DND-41 (cell line): ENCODE measurements at places on chromosomes 7 and 10.

DNA sequence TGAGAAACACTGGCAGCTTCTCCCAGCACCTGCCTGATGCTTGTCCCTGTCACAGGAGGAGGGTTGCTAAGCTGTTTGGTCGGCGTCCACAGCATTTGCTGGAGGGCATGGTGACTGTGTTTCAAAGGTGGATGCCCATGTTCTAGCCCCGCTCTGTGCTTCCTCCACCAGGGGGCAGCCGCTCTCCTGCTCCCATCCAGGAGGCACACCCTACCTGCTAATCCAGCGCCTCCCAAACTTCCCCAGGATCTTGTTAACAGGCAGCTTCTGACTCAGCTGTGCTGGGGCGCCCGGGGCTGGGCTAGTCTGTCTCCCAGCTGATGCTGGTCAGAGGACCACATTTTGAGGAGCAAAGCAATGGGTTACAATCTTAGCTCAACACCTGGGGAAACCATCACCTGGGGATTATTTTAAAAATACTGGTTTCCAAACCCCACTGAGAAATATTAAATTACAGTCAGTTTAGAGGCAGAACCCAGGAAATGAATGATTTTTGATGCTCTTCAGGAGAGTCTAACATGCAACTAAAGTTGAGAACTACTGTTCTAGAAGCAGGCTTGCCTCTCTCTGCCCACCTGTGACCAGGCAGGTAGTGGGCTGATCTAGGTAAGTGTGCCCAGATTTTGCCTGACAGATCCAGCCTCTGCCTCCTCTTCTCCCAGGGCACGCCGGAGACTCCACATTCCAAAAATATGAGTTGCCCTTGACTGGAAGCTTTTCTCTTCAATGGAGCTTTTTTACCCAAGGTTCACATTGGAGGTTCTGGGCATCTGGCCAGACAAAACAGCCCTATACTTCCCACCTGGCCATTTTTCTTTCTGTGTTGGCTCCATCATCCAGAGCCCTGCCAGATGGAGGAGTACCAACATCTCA, 92.7 kb upstream of the GPR26 start:
- DNase-seq = peak; percentile 51

DNA sequence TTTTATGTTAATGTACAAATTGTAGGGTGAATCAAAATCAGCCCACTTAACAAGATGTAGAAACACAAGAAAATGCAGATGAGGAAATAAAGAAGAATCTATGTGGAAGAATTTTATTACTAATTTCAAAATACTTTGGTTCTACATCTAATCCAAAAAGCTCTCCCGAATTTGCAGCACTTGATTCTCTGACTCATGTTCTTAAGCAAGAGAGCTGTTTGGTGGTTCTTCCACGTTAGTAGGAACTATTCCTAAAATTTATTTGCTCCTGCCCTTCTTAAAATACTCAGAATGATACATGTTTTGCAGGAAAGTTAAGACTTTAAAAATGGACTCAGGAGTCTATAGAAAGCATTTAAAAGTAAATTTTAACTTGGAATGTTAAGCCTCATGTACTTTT, 91.8 kb downstream of the ZMYND11 start:
- DNase-seq = no peak

- no peak for DNase-seq
Observed at GRCh38 chr10:110601581-110601980, 34.1 kb downstream of the SMC3 start.

- DNase-seq = no peak
Observed at GRCh38 chr10:29539412-29539811, 95.4 kb downstream of the SVIL start.

- DNase-seq = no peak
Observed at GRCh38 chr10:21445163-21445562, 80.3 kb downstream of the SKIDA1 start.

DNA sequence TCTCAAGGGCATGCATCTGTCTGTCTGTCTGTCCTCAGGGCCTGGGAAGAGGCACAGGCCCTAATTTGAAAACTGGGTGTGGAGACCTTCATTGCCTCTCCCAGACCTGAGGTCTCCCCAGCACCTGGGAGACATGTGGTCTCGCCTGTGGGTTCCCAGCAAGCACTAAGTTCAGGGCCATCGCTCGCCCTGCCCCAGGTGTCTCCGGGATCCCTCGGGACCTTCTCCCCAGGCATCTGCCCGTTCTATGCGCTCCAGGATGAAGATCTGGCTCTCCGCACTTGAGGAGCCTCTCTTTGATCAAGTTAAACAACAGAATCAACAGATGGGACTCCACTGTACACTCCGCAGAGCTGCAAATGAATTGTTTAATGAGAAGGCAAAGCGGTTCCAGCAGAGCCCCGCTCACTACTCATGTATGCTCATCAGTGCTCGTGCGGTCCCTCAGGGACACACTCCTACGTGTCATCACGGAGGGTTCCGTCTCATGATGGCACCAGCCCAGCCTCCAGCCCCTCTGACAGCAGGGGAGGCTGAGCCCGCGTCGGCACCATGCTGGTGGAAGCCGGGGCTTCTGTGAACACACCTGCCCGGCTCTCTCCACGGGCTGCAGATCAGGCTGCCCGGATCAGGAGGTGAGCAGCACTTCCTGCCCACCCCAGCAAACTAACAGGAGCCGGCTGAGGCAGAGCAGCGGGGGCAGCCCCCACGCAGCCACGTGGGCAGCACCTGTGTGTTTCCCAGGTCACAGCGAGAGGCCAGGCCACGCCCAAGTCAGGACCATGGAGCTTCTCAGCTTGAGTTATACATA, 132.8 kb downstream of the TCERG1L start:
- DNase-seq = no peak

- no peak for DNase-seq
Observed at GRCh38 chr7:100434297-100435144, 1.8 kb downstream of the PPP1R35 start.

DNA sequence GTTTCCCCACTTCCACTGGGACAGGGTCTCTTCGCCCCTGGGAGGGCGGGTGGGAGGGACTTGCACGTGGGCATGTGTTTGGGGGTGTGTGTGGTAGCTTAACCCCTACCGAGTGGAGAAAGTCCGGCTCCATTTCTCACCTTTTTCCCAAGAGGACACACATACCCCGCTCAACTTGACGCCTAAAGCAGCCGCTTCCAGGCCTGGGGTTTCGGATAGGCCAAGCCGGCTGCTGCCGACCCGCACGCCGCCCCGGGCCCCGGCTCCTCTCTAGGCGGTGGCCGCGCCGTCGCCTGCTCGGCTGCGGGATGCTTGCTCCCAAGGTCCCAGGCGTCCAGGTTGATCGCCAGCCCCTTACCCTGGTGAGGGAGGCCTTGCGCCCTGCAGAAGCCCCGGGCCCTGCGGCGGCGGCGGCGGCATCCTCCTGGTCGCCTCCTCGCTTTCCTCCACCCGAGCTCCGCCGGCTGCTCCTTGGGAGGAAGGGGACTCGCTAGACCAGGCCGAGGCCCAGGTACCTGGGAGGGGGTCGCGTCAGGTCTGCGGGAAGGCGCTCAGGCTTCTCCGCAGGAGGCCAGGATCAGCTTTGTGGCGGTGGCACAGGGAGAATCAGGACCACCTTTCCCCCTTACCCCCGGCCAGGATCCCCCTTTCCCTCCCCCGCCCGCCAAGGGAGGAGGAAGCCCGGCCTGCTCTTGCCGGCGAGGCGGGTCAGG, 3.2 kb upstream of the GATA3 start:
- DNase-seq = no peak

- no peak for DNase-seq
Observed at GRCh38 chr10:35758076-35758475, 116.0 kb upstream of the FZD8 start.

DNA sequence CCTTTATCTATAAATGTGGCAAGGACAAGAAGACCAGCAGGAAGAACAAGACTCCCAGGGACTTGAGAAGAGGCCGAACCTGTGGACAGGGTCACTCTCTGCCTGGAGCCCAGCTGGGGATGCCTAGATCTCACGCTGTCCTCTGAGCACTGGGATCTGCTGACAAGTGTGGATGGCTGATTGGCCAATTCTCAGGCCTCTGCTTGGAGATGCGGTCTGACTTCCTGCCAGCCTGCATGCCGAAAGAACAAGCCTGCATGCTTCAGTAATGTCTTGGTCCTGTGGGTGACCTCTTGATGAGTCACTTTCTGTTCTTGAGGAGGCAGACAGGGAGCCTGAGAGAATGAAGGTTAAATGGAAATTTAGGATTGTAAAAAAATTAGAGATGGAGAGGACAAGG, 84.7 kb downstream of the TMEM178B start:
- no peak for DNase-seq

GRCh38 chr10:78359640-78360091, 326.0 kb downstream of the RPS24 start:
- DNase-seq = no peak

GRCh38 chr10:12838995-12839927, 162.3 kb downstream of the CCDC3 start:
- no peak for DNase-seq

GRCh38 chr10:22609251-22609650, 105.1 kb downstream of the PIP4K2A start:
- DNase-seq = no peak
